ENCODE measurements at places on chromosomes 6 and 20.

- ATAC-seq: no peak
Observed at GRCh38 chr6:17204533-17204932, 76.6 kb upstream of the RBM24 start.

DNA sequence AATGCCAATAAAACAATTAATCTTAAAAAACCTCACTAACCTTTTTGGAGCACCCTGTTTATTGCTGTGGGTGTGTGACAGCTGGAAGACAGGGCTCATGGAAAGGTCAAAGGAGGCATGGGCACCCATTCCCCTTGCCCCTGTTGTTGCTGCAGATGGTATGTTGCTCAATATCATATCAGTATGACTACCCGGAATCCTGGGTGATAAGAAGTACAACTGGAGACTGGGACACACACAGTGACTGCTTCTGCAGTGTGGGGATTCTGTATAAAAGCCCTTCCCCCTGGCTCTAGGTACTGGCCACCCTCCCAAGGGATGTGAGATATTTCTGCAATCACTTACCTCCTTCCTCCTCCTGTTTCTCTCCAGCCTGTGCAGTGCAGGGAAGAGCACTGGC lies 47.3 kb upstream of the IL20RA start:
- no peak for ATAC-seq

DNA sequence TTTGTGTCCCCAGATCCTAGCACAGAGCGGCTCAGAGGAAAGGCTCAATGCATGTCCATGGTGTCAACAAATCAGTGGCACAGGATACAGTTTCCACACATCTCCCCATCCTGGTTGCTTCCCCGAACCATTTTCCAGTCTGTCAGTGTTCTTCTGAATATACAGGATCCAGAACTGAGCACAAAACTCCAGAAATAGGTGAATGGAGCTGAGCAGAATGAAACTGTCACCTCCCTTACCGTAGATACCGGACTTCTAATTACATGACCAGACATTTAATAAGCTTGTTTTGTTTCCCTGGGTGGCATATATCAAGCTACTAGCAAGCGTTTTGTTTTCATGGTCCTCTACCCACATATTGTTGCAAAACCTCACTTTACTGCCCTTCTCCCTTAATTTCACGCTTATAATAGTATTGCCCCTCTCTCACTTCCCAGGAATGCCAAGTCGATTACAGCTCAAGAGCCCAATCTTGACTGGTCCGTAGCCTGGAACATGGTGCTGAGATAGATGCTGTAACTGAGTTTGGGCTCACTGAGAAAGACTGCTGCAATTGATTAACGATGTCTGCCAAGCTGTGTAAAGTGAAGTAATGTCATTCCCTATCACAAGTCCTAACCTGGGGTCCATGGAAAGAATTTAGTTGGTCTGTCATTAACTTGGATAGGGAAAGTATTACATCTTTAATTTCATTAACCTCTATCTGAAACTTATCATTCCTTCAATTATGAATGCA lies 12.0 kb upstream of the SCRT2 start:
- ATAC-seq: no peak

GRCh38 chr6:119040229-119040628 lies 38.2 kb downstream of the FAM184A start:
- no peak for ATAC-seq

DNA sequence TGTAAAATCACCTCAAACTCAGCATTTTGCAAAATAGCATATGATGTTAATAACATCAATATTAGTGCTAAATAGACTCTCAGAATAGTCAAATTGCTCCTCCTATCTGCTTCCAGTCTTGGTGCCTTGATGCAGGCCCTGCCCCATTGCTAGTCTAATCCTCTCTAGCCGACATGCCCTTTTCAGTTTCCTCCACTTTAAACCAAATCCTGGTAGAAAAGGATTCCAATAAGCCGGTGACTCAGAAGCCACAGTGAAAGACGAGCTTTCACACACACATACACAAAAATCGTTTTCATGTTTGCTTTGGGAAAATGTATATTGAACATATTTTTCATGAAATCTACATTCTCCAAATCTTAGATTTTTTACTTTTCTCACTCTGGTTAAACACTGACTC lies 203.1 kb downstream of the LMBRD1 start:
- no peak for ATAC-seq

DNA sequence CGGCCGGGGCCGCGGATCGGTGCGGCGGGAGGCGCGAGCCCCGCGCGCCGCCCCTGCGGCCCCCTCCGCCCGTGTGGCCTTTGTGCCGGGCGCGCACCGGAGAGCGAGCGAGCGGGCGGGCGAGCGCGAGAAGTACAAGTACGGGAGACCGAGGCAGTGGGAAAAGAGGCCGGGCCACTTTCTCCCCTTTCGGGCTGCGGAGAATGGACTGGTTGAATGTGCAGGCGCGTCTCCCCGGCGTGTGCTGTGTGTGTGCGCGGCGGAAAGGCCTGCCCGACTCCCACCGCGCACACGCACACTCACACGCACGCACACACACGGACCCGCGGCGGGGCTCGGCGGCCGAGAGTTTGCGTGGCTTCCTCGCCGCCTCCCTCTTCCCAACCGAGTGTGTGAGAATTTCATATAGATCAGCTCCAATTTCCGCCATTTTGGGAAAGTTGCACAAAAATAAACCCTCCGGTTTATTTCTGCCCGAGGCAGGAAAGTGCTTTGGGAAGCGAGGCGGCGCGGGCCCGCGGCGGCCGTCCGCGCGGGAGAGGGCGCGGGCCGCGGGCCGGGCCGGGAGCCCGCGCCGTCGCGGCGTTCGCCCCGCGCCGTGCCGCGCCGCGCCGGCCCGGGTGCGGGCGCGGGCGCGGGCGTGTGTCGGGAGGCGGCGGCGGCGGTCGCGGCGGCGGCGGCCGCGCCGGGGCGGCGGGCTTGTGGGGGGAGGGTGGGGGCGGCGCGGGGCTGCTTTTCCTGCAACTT lies 1.1 kb downstream of the L3MBTL3 start:
- ATAC-seq: peak; percentile 12

GRCh38 chr6:154234019-154234772 lies 122.4 kb downstream of the IPCEF1 start:
- ATAC-seq: no peak

DNA sequence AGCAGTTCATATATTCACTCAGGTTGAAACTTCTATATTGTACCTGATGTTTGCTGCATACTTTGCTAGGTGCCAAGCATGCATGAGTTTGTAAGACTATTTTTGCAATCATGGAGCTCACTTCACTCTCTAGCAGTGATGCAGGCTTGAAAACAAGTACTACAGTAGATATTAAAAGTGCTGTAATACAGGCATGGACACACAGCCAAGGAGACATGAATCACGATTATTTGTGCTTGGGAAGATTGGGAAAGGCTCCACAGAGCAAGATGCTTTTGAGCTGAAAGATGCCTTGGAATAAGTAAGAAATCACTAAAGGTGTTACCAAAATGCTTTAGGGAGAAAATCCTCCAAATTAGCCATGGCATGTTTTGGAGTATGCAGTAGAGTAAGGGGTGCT lies 427.4 kb downstream of the UTRN start:
- no peak for ATAC-seq

DNA sequence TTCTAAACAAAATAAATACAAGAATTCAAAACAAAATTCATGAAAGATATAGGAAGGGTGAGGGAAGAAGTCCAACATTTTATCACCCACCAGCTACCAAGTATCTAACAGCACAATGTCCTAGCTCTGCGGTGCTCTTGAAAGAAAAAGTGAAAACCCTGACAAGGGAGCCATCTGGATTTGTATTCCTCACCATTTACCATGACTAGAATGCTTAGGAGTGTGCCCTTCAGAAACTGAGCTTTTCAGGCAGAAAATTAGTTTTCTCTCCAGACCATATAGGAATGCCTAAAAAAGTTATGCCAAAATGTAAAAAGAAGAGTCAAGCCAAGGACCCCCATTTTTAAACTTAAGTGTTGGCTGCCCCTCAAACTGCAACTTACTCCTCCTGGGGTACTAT lies 4.5 kb downstream of the SNX5 start:
- no peak for ATAC-seq

DNA sequence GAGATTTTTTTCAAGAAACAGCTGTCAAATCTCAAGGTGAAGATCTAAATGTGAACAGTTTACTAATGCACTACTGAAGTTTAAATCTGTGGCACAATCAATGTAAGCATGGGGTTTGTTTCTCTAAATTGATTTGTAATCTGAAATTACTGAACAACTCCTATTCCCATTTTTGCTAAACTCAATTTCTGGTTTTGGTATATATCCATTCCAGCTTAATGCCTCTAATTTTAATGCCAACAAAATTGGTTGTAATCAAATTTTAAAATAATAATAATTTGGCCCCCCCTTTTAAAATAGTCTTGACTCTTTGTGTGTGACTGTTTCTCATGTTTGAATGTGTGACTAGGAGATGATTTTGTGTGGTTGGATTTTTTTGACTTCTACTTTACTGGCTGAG lies 4.0 kb downstream of the PNRC1 start:
- no peak for ATAC-seq

- ATAC-seq: no peak
Observed at GRCh38 chr6:101392586-101393230, 800 bp upstream of the GRIK2 start.

- ATAC-seq: peak; percentile 46
Observed at GRCh38 chr6:63352544-63353285, 32.9 kb upstream of the LGSN start.

GRCh38 chr6:41315203-41315602 lies 20.2 kb upstream of the NCR2 start:
- ATAC-seq: no peak

- ATAC-seq: no peak
Observed at GRCh38 chr20:33521461-33521860, 31.6 kb downstream of the CBFA2T2 start.

DNA sequence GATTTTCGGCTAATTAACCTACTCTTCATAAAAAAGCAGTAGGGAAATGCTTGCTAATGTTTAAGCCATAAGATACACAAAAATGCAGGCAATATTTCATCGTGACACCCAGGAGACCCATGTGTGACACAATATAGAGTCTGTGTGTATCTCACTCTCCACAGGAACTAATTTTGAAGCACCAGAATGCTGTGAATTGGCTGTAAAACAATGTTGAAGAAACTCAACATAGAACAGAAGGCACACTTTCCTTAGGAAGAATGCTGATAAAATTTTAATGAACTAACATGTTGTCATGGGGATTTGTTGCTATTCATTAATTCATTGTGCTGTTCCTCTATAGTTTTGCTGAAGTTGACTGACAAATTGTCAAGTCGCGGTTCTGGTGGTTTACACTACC lies 249.4 kb upstream of the TFAP2D start:
- ATAC-seq: no peak

GRCh38 chr6:18343741-18344140 lies 43.4 kb upstream of the RNF144B start:
- no peak for ATAC-seq

- no peak for ATAC-seq
Observed at GRCh38 chr6:35220711-35221110, 7.0 kb downstream of the SCUBE3 start.

GRCh38 chr6:170080169-170080827 lies 210.6 kb downstream of the DLL1 start:
- ATAC-seq: no peak

GRCh38 chr6:161444464-161444863 lies 170.6 kb upstream of the AGPAT4 start:
- ATAC-seq: peak; percentile 66

GRCh38 chr6:31345026-31345730 lies 11.8 kb downstream of the HLA-B start:
- ATAC-seq: no peak

DNA sequence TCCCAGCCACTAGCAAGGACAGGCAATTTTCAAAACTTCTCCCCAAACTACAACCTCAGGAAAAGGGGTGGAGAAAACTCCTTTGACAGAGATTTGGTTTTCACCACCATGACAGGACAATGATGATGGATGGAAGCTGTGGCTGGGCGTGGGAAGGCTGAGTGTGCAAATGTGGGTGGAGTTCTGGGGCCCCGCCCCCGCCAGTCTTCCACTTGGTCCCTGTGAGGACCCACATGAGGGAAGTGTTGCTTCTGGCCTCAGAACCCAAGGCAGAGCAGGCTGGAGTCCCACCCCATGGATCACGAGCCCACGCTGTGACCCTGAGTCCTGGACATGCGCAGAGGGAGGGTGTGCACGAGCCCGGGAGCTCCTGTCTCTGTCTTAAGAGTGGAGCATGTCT lies 21.5 kb upstream of the MRGBP start:
- no peak for ATAC-seq

GRCh38 chr20:62704341-62704948 lies 4.2 kb upstream of the NTSR1 start:
- ATAC-seq: peak; percentile 75

GRCh38 chr6:109351231-109352130 lies 30.8 kb downstream of the CD164 start:
- ATAC-seq: no peak

DNA sequence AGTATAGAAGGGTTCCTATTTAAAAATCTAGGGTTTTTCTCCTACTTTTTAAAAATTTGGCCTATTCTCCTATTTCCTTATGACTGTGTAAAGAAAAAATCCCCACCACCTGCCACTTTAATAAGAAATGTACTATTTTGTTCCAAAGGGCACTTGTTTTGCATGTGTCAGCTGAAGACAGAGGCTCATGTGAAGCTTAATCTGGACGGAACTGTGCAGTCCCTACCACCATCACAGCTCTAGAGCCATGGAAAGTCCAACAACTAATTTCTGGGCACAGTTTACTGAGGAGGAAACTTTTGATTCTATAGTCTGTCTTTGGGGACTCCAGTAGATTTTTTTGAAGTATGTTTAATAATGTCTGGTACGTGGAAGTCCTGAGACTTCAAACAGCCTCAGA lies 60.0 kb upstream of the AHI1 start:
- ATAC-seq: no peak

DNA sequence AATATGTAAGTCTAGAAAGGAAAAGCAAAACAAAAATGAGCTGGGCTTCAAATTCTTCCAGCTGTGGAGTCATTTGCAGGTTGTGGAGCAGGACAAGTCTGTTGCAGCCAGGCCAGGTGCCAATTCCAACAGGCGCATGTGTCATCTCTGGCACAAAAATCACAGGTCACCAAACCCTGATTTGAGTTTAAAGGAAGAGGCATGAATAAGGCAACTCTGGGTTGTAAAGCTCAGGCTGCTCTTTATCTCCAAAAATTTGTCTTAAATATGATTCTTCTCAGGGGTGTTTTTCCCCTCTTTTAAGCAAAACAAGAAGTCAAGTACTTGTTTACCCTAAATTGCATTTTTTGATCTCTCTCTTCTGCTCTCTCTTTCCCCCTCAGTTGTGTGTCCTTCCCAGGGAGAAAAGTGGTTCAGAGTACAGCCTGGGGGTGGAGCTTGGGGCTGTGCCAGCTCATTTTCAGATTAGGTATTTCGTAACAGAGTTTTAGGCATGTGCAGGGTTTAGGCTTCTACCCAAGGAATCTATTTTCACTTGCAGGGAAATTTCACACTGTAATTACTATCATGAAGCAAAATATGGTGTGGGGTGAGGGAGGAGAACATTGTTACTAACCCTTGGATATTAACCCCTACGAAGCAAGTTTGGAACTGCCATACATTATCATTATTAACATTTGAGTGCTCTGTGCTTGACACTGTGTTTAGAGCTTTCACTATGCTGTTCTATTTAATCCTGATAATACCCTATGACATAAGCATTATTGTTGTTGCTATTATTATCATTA lies 8.3 kb upstream of the NCOA3 start:
- ATAC-seq: peak; percentile 94
